ENCODE measurements at places on chromosomes 13 and 19. TPM values are rescaled to one million over a fixed set of nuclear protein-coding genes. Genes with fewer than 3 reads are reported as not detected.
A peak's percentile ranks its signal among the peaks of the same experiment; 100 is the strongest.

Gene SHANK1
- 0.07 TPM for polyA plus RNA-seq

Gene GDF15
- polyA plus RNA-seq, result 53.4 TPM

Gene S1PR4
- 0.17 TPM for polyA plus RNA-seq

Gene SERTAD3
- 39.7 TPM for polyA plus RNA-seq

Gene CEACAM4
- polyA plus RNA-seq, result not detected

Gene KIR2DL1
- polyA plus RNA-seq, result not detected

Gene HCST
- 0.49 TPM for polyA plus RNA-seq

DNA sequence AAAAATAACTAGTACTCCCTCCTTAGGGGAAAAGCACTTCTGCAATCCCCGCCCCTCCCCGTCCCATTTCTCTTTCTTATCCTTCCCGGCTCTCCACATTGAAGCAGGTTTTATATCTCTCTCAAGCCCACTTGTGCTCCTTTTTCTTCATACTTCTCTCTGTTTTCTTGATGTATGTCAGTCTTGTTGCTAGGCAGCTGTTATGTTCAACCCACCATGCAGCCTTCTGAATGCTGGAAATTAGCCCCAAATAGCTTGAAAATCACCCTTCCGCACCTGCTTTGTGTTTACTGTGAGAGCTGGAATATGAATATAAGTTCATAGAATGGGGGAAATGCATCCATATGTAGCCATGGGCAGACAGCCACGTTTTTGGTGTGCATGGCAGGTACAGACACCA is 461.4 kb downstream of the MYO16 start:
- DNase-seq, result no peak

DNA sequence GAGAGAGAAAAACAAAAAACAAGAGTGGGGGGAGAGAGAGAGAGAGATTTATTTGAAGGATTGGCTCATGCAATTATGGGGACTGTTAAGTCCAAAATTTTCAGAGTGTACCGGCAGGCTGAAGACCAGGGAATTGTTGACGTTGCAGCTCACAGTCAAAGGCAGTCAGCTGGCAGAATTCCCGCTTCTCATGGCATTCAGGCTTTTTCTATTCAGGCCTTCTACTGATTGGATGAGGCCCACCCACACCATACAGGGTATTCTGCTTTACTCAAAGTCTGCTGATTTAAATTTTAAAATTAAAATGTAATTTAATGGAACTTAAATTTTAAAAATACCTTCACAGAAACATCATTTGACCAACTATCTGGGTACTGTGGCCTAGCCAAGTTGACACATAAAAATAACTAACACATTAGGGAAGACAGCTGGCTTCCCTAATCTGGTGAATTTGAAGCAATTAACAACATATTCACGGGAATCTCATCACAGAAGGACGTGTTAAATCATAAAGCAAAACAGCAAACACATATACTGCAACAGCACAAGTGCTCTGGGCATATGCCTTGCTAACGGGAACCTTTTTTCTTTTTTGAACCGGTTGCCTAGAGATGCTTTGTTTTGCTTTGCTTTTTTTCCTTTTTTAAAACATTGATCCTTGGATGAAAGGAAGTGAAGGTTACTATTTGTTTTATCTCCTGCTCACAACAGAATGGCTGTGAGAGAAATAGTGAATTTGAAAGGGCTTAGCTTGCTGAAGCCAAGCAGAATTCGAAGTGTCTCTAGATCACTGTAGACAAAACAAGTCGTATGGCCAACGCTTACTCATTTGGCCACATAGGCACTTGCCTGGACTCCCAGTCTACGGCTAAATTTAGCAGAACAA is 505.1 kb downstream of the IRS2 start:
- DNase-seq, result no peak

DNA sequence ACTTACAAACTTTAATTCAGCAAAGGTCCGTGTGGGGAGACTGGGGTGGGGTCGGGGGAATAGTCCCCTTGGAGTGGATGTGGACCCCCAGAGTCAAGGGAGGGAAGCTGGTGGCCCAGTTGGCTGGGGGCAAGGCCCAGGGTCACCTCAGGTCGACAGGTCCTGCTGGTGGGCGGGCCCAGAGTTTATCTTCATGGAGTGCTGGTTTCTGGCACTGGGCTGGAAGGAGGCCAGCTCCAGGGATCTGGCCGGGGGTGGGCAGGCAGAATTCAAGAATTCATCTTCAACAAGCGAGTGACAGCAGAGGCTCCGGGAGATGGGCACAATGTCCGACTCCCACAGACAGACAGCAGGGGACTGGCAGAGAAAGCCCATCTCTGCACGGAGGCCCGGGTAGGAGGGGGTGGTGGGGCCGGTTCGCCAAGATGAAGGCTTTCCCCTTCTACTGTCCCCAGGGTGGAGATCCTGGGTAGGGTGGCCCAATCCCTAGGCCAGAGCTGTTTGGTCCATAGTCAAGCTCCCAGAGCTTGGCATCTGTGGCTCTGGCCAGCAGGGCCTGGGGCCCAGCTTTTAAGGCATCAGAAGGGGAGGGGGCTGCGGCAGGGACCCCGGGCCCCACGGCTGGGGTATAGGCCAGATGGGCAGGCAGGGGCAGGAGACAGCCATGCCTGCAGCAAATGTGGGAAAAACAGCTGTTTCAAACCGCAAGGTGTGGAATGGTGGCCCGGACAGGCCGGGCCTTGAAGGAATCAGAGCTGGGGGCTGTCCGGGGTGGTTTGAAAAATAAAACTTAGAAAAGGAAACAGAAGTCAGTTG is 622 bp upstream of the FDX2 start:
- no peak for DNase-seq

GRCh38 chr13:39130301-39130700 is 92.0 kb downstream of the NHLRC3 start:
- no peak for DNase-seq

DNA sequence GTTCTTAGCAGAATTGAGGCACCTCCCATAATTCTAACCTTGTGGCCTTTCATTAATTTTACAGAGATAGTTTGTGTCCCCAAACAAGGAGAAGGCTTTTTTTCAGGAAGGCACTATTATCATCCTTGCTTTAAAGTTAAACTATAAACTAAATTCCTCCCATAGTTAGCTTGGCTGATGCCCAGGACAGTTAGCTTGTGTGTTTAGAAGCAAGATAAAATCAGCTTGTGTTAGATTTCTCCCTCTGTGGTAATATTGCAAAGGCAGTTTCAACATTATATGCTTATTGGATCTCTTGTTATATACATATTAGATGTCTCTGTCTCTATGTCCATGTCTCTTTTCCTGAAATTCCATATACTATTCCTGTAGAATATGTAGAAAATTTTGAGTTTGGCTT is 342.7 kb downstream of the TBC1D4 start:
- no peak for DNase-seq

GRCh38 chr13:27455331-27455855 is 5.0 kb upstream of the MTIF3 start:
- no peak for DNase-seq

- DNase-seq, result peak; percentile 49
Measured at GRCh38 chr19:51398096-51398704, 7.8 kb upstream of the C19orf84 start.

DNA sequence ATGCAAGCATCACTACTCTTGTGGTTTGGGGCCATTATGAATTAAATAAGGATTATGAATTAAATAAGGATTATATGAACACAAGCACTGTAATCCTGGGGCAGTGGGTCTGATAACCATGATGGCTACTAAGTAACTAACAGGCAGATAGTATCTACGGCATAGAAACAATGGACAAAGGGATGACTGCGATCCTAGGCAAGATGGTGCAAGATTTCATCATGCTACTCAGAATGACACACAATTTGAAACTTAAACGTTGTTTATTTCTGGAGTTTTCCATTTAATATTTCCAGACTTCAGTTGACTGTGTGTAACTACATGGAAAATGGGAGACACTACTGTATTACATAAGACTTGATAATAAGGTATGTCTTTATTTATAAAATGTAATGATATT is 15.1 kb downstream of the KCNRG start:
- no peak for DNase-seq

- no peak for DNase-seq
Measured at GRCh38 chr19:12790628-12791344, 500 bp upstream of the JUNB start.

- DNase-seq, result no peak
Measured at GRCh38 chr13:100314132-100314910, 225.4 kb downstream of the PCCA start.

- peak; percentile 73 for DNase-seq
Measured at GRCh38 chr19:4914736-4915501, 5.6 kb downstream of the UHRF1 start.

DNA sequence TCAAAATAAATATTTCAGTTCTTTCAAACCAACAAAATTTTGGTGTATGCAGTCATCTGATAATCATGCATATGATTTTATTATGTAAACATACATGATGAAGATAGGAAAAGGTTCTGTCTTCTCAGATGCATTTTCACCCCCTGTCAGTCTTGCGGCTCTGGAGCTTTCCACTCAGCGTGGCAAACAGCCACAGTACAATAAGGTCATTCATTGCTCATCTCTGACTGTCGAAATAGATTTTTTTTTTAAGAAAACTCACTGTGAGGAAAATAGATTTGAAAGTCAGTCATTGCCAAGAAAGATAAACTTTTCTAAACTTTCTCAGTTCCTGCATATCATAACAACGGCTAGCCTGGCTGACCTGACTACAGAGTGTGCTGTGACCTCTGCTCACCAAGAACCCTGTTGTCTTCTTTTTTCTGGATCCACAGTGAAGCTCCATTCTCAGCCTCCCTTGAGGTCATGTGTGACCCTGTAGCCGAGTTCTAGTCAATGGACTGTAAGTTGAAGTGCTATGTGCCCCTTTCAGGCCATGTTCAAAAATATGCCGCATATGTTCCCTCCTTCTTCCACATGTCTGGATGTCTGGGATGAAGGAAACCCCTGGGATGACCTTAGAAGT is 519.6 kb downstream of the KLF5 start:
- no peak for DNase-seq

DNA sequence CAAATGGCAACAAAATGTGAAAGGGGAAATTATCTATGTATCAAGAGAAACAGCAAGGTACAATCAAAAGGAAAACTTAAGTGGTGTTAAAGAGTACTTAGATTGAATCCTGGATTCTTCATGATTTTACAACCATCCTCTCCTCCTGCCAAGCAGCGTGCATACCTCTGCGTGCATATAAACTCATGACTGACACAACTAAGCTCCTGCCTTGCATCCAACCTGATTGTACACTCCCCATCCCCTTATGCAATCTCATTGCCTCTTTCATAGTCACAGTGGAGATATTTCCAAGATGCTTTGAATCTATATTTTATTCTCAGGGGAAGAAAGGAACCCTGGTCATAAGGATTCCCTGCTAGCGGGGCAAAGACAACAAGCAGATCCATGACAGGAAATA is 499.9 kb downstream of the KCTD12 start:
- no peak for DNase-seq

- DNase-seq, result no peak
Measured at GRCh38 chr19:55459551-55459949, 1.9 kb downstream of the ISOC2 start.

DNA sequence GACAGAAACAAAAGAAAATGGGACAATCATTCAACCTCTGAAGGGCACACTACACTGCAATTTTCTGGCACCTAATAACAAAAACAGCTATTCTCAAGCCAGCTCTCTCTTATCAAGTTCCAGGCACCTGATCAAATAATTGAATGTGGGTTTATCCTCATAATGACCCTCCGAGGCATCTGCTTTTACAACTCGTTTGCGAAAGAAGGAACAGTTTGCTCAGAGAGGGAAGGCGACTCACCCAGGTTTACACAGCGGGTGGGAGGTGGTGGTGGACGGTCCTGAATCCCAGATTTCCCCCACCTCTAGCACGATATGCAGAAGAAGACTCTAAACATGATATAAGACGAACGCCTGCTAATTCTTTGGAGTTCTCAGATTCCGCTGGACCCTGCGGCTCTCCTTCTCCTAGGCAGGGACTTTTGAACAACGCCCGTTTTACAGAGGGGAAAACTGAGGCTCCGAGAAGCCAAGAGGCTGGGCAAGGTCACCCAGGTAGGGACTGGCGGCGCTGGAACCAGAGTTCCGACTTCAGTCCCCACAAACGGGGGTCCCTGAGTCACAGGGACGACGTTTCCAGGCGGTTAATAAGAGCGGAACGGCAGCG is 641 bp downstream of the SGTA start:
- DNase-seq, result no peak

Measured in A549 (cell line).